ENCODE measurements at places on chromosomes 13 and 19.

DNA sequence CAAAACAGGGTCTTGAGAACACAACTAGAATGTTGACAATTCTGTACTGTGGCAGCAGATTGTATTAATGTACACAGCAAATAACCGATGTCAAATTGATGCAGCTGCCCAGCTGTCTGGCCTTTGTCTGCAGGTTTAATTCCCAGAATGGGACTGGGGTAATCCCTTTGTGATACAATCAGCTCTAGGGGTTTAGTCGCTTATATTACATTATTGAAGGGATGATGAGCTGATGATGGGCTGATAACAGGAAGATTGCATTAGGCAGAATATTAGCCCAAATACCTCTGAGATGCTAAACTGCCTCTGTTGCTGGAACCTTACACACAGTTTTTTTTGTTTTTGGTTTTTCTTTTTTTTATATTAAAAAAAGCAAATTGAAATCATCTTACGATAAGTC lies 265.0 kb downstream of the RBM26 start:
- DNase-seq = no peak

GRCh38 chr19:38869160-38869835 lies 8.8 kb downstream of the RINL start:
- no peak for DNase-seq

- DNase-seq = no peak
Measured at GRCh38 chr13:90792335-90792734, 555.2 kb upstream of the MIR17HG start.

- DNase-seq = no peak
Measured at GRCh38 chr19:944171-944567, 18.3 kb downstream of the ARID3A start.

Data from neural crest cell (in vitro differentiated cells).